Inflammatory macrophage treated with lipopolysaccharide for 4 hours (primary cell): ENCODE measurements at places on chromosomes 1 and 21.

DNA sequence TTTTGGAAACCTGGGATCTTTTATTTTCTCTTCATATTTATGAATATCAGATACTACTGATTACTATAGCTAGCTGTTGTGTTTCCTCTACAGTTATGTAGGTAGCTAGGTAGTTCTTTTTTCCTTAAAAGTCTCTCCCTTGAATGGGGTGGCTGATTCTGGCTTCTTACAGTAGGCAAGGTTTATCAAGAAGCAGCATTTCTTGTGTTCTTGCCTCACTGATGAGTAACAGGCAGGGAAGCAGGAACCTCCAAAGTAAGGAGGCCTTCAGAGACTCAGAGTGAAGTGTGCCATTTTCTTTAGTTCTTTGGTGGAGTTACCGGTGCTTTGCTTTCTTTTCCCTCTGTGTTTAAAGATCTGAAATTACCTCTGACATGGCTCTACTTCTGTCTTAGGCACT lies 56.0 kb downstream of the ZMYM4 start:
- peak; percentile 38 for DNase-seq

- no peak for DNase-seq
These were observed 96.0 kb upstream of the USP24 start for GRCh38 chr1:55311057-55311641.

- DNase-seq = no peak
These were observed 27.2 kb upstream of the PGBD5 start for GRCh38 chr1:230453377-230453776.

GRCh38 chr1:31830511-31830910 lies 14.7 kb upstream of the SPOCD1 start:
- no peak for DNase-seq

- DNase-seq = no peak
These were observed 47.4 kb upstream of the FOXD3 start for GRCh38 chr1:63274979-63275378.

DNA sequence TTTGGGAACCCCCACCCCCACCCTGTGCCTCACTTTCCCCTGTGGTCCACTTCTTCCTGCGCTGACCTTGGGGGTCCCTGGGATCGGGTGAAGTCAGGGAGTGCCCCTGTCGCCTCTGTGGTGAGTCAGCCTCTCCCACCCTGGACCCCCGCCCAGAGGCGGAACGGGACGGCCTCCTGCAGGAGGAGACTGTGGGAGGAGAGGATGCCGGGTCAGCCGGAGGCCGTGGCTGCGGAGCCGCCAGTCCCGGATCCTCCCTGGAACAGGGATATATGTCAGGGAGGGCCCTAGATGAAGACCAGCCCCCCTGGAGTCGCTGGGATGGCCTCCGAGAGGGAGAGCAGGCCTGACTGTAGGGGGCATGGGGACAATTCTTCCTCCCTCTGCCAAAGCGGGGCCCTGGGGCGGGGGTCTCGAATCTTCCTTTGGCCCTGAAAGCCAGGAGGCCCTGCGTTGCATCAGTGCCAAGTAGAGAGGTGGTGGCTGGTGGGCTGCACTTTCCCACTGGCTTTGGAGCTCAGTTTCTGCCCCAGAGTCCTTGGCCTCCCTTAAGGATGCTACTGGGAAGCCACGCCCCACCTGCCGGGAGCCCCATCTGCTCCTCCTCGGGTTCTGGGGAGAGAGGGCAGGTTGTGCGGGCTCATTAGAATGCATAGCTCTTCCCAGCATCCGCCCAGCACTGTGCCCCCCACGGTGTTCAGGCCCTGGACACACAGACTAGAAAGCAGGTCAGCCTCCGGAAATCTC lies 930 bp downstream of the ARHGEF10L start:
- DNase-seq = no peak

DNA sequence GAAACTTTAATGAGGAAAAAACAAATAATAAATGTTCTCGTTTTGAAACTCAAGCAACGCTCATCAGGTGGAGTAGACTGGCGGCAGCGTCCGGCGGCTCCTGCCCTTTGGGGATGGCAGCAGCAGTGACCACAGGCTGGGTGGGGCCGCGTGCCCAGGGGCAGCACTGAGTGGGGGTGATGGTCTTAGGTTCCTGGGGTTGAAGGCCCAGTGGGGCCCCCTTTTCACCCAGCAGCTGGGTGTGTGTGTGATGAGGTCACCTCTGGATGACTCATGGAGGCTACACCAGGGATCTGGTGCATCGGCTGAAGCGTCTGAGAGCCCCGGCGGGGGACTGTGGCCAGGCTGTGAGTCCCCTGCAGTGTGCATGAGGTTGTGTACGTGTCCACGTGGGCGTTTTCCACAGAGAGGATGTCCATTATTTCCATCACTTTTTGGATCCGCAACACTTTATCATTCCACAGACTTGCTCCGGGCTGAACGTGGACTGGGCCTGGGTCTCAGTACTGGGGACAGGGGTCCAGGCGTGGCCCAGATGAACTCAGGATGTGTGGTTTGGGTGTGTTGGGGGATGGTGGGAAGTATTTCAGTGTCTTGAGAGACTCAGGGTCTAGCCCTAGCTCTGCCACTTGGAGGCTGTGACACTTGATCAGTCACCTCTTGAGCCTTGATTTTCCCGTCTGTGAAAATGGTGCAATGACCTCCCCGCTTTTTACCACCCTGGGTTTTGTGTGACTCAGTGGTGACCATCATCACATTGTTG lies 25.6 kb downstream of the LDLRAP1 start:
- no peak for DNase-seq

DNA sequence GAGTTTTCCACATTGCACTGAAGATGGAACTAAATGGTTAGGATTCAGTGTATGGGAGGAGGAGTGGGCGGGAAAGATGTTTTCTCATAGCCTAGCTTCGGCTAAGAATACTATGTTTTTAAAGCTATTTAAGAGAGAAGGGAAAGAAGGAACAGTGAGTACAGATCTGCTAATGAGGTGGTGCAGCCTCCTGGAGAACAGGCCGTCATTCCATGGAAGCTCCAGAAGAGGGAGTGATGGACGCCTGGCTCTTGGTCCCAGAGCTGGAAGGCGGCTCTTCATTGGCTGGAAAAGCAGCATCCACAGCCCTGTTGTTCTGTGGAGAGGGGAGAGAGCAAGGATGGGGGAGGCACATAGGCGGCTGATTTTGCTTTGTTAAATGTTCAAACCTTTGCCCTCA lies 6.9 kb downstream of the CAMK1G start:
- DNase-seq = peak; percentile 30

- no peak for DNase-seq
These were observed 29.9 kb downstream of the GIPC2 start for GRCh38 chr1:78075621-78076020.

- no peak for DNase-seq
These were observed 81.7 kb downstream of the ARID4B start for GRCh38 chr1:235246022-235246948.

DNA sequence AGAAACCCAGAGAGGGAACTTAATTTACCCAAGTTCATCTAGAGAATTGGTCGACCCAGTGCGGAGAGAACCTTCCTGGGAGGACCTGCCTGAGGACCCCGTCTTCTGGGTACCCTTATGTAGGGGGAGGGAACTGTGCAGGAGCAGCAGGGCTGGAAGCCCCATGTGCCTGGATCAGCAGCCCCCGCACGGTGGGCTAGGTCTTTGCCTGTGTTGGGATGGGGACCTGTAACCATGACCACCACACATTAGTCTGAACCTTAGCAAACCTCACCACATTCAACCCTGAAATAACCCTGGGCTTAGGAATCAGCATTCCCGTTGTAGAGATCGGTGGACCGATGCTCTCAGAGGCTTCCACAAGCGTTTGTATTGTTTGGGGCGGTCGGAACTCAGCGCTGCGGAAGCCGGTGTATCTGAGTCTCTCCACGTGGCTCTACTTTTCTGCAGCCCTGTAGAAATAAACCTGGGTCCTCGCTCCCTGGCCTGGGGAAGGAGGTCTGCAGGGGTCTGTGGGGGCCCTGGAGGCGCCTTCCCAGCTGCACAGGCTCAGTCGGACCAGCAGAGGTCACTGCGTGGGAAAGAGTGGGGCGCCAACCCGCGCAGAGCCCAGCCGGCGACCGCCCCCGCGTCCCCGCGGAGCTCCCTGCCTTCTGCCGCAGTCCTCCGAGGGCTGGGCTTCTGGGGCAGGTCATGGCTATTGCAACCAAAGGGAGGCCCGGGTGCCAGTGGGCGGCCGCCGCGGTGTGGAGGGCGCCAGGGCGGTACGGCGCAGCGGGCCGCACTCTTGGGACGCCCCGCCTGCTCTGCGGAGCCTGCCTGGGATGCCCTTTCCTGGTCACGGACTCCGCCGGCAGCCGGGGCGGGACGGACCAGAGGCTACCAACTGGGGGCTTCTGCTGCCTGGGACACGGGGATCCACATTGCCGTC lies 36.2 kb upstream of the KCNA10 start:
- DNase-seq = peak; percentile 27

- DNase-seq = no peak
These were observed 34.3 kb upstream of the CCDC27 start for GRCh38 chr1:3717715-3718601.

- peak; percentile 72 for DNase-seq
These were observed 6.1 kb upstream of the RBP7 start for GRCh38 chr1:9990944-9991343.

GRCh38 chr21:32043458-32043857 lies 170.6 kb downstream of the HUNK start:
- no peak for DNase-seq

DNA sequence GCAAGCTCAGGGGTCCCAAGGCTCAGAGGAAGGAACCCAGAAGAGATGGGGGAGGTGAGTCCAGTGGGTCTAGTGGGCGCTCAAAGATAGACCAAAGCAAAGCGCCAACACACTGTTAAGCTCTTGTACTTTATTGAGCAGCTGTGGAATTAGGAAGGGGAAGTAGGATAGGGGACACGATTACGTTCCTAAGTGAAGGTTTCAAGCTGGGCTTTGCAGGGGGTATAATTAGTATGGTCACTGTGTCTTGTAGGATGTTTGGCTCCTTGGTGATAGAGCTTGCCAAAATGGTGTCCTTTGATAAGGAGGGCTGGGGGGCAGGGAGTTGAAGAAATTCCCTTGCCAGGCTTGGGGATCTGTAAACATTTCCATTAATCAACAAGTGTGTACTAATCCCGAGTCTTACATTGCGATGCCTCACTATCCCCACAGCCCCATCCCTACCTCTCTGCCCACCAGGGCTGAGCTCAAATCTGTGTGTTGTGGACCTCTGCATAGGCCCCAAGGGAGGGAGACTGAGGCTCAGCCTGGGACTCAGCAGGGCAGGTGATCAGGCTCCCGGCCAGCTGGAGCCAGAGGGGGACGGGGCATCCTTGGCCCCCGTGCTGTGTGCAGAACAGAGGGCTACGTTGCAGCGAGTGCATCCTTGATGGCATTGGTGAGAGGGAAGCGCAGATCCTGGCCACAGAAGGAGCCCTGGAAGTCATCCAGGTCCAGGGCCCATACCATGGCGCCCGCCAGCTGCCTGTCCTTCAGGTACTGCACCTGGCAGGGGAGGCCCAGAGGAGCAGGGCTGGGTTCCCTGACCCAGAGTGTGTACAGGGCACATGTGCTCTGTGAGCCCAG lies 3.4 kb upstream of the MYBPH start:
- no peak for DNase-seq

GRCh38 chr1:181135815-181136737 lies 47.6 kb downstream of the IER5 start:
- DNase-seq = peak; percentile 94

DNA sequence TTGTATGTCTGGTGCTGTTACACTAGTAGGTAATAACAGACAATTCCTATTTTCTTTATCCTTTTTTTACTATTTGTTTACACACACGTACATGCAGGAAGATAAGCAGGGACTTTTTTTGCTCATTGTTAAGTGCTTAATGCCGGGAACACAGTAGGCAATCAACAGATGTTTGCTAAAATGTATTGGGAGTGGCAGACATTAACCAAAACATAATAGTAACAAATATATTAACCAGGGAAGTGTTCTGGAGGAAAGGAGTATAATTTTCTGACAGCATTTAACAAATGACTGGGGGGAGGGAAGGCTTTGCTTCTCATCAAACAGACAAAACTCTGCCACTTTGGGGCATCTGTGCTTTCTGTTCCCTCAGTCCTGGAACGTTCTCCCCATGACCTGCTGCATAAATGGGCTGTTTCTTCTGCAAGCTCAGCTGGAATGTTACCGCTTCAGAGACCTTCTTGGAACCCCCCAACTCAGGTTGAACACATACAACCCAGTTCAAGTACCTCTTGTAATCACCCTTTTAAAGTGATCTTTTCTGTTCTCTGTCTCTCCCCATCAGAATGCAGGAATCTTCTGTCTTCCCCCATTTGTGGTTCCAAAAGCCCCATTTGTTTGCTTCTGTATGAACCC lies 2.1 kb downstream of the CR1L start:
- no peak for DNase-seq

DNA sequence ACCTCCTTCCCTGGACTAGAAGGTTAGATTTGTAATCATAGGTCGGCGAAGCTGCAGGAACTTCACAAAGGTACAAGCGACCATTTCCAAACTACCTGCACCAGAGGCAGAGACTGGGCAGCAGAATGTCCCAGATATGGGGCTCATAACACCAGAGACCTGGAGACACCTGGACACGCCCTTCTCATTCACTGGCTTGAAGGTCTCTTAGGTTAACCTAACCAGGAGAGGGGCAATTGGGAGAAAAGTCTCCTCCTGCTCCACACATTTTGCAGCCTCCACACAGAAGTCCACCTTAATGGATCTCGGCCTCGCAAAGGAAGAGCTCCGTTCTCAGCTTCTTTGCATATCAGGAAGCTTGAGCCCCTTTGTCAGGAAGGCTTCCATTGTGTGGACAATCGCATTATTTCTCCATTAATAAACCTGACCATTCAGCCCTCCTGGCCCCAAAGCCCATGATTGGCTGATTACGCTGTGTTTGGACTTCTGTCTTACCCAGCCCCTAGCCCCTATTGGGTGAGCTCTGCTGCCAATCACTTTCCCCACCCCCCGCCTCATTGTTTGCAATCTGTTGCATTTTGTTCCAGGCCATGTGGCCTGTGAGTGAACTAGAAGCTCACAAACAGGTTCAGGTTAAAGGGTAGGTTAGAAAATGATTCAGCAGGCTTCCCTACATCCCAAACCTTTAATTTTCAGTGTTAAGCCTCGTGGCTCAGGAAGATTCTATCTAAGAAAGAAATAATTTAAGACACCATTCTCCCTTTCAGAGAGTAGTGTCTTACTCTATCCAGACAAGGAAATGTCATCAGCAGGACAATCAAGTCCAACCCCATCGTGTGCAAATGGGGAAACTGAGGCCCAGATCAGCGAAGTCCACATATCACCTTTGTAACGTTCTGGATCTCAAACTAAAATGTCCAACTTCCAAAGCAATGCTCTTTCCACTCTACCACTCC lies 2.8 kb downstream of the MYCL start:
- peak; percentile 46 for DNase-seq

DNA sequence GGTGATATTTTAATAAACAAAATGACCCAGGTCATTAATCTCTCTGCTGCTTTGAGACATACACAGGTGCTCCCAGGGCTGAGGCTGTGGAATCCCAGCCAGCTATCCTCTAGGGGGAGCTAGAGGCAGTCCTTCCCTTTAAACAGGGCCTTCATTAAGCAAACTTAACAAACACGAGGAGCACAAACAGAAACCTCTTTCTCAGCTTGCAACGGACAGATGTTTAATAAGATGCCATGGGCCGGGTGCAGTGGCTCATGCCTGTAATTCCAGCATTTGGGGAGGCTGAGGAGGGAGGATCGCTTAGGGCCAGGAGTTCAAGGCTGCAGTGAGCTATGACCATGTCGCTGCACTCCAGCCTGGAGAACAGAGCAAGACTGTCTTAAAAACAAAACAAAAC lies 106.7 kb downstream of the HIVEP3 start:
- DNase-seq = peak; percentile 69

- no peak for DNase-seq
These were observed 5.0 kb downstream of the DMRTB1 start for GRCh38 chr1:53463961-53464899.
